Stimulated activated CD8-positive, alpha-beta memory T cell treated with anti-CD3 and anti-CD28 coated beads, Interleukin-4, amount 100 ng/mL, for 24 hours (primary cell): ENCODE measurements at places on chromosomes 12 and 14.

GRCh38 chr12:54437243-54437642 lies 18.2 kb upstream of the ITGA5 start:
- no peak for DNase-seq

GRCh38 chr12:108811411-108812180 lies 45.8 kb downstream of the SSH1 start:
- no peak for DNase-seq

DNA sequence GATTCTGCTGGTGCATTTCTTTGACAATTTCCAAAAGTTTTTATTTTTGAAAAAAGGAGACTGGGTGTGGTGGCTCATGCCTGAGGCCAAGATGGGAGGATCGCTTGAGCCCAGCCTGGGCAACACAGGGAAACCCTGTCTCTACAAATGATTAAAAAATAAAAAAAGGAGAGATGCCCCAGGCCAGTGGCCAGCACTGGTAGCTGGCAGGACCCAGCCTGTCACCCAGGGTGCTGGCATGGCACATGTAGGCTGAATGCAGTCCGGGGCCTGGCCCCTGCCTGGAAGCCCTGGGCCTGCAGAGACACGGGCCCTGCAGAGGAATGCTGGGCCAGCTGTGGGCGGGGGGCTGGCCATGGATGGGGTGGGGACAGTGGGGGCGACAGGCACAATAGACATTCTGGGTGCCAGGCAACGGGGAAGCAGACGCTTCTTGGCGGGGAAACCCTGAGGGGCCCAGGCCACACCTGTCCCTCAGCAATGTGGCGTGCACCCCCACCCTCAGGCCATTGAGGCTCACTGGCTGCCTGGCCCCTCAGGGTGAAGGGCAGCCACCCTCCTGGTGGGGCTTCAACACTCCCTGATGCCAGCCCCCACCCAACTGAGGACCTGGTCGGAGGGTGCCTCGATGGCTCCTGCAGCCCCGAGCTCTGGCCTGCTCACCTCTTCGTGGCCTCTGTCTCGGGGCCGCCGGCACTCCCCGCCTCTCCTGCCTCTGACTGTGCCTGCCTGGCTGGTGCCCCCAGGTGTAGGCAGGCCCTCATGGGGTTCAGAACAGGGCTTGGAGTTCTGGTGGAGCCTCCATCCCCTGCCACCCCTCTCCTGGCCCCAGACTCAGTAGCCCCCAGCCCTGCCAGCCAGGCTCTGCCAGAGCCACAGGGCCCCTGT lies 12.1 kb downstream of the TRMT61A start:
- no peak for DNase-seq

GRCh38 chr12:107891967-107892366 lies 117.5 kb downstream of the ASCL4 start:
- DNase-seq, result no peak

- DNase-seq, result no peak
These were observed 7.5 kb downstream of the TMED2 start for GRCh38 chr12:123591702-123592481.

- no peak for DNase-seq
These were observed 204.7 kb upstream of the PELI2 start for GRCh38 chr14:55913324-55914025.

DNA sequence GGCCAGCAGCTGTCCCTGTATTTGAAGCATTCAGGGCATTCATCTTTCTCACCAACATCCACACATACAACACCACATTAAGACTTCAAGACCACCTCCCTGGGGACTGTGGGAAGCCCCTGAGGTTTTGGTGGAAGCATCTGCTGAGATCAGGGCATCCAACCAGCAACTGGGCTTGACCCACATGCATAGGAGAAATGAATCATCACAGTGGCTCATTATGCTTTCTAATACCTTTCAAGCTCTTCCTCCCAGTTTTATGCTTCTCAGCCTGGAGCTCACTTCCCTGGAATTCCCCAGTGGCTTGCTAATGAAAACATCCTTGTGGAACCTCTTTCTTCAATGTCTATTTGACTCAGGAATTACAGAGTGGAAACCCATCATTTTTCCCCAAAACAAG lies 21.4 kb upstream of the CMKLR1 start:
- no peak for DNase-seq

- DNase-seq, result no peak
These were observed 4.4 kb downstream of the KMT2D start for GRCh38 chr12:49055978-49056754.

DNA sequence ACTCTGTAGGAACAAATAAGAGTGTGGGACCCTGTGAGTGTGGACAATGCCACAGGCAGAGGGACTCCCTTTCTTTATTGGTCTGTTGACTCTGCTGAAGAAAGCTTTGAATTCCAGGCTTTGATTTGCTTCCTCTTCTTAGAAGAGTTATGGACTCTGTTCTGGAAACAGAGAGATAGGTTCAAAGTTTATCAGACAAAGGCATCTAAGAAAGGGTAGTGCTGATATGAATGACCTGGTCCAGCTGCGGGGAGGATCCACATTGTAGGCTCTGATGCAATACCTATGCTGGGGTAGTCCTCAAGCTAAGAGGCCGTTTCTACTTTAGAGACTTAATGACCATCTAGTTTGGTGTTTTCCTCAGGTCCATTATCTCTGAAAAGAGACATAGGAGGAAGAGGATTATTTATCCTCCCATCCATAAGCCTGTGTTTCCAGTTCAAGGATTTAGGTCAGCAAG lies 10.7 kb upstream of the IKZF4 start:
- DNase-seq, result no peak

- DNase-seq, result no peak
These were observed 5.4 kb downstream of the FOXJ2 start for GRCh38 chr12:8037947-8038346.

- DNase-seq, result no peak
These were observed 7.4 kb downstream of the WASHC3 start for GRCh38 chr12:102054345-102054744.

GRCh38 chr14:57818511-57818910 lies 47.4 kb downstream of the SLC35F4 start:
- DNase-seq, result no peak

DNA sequence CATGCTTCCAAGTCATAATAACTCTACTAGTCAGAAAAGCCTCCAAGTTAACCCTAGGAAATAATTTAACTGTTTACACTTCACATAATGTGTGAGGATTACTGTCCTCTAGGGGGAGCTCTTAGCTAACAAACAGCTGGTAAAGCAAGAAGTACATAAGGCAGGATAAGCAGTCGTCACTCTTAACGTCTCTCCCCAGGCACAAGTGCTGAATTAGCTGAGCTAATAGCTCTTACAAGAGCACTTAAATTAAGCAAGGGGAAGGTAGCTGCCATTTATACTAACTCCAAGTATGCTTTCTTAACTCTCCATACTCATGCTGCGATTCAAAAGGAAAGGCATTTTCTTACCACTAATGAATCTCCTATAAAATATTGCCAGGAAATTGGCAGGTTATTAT lies 79.3 kb upstream of the TSPAN11 start:
- DNase-seq, result no peak

- no peak for DNase-seq
These were observed 18.7 kb downstream of the CABP1 start for GRCh38 chr12:120659151-120659525.

GRCh38 chr14:91253795-91254323 lies 9.4 kb upstream of the GPR68 start:
- no peak for DNase-seq

DNA sequence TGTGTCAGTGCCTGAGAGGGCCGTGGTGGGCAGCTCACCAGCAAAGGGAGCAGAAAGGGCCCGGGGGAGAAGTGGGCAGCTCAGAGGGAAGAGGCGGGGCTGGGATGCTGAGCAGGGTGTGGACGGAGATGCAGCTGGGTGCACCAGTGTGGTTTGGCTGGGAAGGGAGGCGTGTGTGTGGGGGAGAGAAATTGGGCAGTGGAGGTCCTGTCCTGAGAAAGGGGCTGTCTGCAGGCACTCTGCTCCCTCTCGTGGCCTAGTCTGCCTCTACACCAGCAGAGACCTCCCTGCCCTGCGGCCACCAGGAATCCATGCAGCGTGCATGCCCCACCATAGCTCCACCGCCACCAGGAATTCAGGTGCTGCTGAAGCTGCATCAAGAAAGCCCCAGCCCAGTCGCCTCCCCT lies 6.4 kb downstream of the TMEM121 start:
- DNase-seq, result no peak

DNA sequence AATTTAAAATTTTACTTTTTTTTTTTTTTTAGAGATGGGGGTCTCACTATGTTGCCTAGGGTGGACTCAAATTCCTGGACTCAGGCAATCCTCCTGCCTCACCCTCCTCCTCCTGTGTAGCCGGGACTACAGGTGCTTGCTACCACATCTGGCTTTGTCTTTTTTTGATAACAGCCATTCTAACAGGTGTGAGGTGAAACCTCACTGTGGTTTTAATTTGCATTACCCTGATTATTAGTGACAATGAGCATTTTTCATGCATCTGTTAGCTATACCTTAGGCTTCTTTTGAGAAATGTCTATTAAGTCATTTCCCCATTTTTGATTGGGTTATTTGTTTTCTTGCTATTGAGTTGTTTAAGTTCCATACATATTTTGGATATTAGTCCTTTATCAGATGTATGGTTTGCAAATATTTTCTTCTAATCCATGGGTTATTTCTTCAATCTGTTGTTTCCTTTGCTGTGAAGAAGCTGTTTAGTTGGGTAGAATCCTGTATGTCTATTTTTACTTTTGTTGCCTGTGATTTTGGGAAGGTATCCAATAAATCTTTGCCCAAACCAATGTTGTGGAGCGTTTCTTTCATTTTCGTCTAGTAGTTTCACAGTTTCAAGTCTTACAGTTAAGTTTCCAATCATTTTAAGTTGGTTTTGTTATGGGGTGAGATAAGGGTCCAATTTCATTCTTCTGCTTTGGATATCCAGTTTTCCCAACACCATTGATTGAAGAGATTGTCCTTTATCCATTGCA lies 86.1 kb downstream of the MYF5 start:
- no peak for DNase-seq

DNA sequence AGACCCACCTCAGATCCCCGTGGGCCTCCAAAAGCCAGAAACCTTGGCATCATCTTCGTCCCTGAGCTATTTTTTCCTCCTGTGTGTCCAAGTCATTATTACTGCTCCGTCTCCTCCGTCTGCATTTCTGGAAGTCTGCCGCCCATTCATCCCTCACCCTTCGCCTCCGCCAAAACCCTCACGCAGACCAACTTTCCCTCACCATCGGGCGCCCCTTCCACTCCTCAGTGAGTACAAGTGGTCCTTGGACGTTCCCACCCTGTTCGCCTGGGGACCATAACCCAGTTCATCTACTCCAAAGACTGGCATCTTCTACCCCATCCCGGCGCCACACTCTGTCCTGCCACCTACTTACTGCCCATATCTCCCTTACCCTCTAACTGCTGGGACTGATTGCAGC lies 3.7 kb upstream of the LTBP2 start:
- DNase-seq, result no peak

DNA sequence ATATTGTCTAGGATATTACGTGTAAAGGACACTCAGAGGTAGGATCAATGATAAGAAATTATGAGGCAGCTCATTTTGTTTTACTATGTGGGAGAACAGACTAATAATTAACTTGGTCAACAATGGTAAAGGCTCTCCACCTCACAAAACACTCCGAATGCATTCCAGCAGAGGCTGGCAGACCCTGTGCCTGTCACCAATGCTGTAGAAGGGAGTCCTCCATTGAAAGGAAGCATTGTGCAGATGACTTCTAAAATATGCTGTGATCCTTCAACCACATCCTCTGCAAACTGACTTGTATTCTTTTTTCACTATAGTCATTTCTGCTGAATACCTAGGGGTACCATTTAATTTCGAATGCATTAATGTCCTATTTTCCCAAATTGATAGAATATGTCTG lies 119.6 kb upstream of the EEA1 start:
- no peak for DNase-seq

- DNase-seq, result no peak
These were observed 1.9 kb downstream of the CCDC38 start for GRCh38 chr12:95940514-95940913.

DNA sequence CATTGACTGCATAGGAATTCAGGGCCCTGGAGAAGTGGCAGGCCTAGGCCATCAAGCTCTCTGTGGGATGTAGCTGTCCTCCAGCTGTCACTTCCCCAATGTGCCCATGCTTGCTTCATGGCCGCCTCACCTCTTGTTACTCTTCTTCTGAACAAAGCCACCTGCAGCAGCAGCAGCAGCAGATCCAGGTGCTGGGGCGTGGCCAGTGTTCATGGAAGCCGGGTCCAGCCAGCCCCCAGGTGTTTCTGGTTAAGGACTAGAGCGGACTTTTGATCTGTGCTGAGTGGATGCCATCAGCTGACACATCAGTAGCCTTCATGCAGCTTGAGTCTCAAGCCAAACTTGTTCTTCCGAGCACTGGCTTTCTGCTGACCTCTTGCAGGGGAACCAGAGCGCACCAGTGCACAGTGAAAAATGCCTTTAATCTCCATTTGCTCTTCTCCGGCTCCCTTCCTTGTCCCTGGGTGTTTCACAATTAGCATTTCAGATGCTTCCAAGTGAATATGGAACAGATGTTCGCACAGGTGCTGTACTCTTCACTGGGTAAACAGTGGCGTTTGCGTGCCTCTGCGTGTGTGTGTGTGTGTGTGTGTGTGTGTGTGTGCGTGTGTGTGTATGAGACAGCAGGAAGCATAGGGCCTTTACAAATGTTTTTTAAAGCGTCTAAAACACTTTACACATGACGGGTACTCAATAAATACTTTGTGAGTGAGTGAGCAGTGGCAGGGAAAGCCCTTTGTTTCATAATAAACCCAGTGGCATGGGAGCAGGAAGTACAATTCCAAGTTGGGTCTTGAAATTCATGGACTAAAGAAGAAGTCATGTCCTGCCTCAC lies 20.1 kb downstream of the TPCN1 start:
- DNase-seq, result no peak

- DNase-seq, result no peak
These were observed 4.9 kb upstream of the GPR132 start for GRCh38 chr14:105069871-105070759.

DNA sequence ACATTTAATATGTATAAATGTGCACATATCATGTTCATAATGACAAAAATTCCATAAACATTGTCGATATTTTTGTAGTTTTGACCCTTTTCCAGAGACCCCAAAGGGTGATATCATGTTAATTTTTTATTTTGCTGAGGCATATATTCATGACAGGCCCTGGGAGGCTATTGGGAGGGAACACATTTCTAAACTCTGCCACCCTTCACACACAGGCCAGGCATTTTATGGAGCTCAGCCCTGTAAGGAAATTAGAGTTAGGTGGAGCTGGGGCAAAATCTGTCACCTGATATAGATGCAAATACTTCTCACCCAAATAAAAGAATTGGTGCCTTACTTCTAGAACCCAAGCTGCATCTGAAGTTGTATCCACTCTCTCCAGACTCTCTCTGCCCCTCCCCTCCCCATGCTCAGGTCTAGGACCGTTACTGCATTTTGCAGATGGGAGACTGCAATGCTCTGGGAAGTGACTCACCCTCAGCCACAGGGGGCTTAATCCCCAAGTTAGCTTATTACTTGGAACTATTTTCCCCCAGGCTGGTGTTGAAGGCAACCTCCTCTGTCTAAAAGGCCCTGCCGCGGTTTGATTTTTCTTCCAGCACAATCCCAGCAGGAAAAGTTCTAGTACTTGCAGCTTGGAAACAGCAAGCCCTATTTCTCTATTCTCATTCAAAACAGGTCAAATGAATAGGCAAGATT lies 238.9 kb downstream of the EMP1 start:
- DNase-seq, result no peak

GRCh38 chr12:57740656-57741412 lies 2.3 kb upstream of the AGAP2 start:
- DNase-seq, result peak; percentile 64
